Cardiac ventricle fibroblast (primary cell): ENCODE measurements at places on chromosomes 1 and 21. TPM values are rescaled to one million over a fixed set of nuclear protein-coding genes. Genes with fewer than 3 reads are reported as not detected.

The GUCA2B gene
- total RNA-seq: not detected in 2 replicates

The POMGNT1 gene
- 22.8 and 27.2 TPM in 2 replicates for total RNA-seq

The WNT4 gene
- not detected in 2 replicates for total RNA-seq

The HSD11B1 gene
- 134 and 142 TPM in 2 replicates for total RNA-seq

The MCOLN3 gene
- total RNA-seq: 0.25 and 0.64 TPM in 2 replicates

The ATAD3A gene
- 19.9 and 27.5 TPM in 2 replicates for total RNA-seq

The ABCD3 gene
- 20.6 and 22.5 TPM in 2 replicates for total RNA-seq

The TMCC2 gene
- 1.4 and 2.3 TPM in 2 replicates for total RNA-seq

The MROH9 gene
- not detected in 2 replicates for total RNA-seq

The SLAMF6 gene
- not detected in 2 replicates for total RNA-seq

The TENT5C gene
- 0.39 and 0.62 TPM in 2 replicates for total RNA-seq

The YY1AP1 gene
- 38.4 and 77.1 TPM in 2 replicates for total RNA-seq
